ENCODE measurements at places on chromosomes 6 and 20.

DNA sequence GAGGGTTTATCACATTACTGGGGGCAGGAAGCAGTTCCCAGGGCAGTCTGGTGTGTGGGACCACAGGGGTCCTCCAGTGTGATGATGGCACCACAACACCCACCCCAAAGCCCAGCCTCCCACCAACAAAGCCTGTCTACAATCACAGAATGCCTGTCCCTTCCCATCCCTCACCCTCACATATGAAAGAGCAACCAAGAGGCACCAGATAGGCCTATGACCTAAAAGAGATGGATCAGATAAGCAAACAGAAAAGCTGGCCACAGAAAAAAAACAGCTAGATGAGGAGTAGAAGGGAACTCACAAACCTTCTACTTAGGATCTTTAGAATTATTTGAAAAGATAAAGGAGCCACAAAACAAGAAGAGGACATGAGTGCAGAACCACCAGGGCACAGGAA lies 54.3 kb downstream of the SERAC1 start:
- DNase-seq: no peak

- DNase-seq: peak; percentile 36
Measured at GRCh38 chr6:111925296-111925695, 52.0 kb upstream of the FYN start.

DNA sequence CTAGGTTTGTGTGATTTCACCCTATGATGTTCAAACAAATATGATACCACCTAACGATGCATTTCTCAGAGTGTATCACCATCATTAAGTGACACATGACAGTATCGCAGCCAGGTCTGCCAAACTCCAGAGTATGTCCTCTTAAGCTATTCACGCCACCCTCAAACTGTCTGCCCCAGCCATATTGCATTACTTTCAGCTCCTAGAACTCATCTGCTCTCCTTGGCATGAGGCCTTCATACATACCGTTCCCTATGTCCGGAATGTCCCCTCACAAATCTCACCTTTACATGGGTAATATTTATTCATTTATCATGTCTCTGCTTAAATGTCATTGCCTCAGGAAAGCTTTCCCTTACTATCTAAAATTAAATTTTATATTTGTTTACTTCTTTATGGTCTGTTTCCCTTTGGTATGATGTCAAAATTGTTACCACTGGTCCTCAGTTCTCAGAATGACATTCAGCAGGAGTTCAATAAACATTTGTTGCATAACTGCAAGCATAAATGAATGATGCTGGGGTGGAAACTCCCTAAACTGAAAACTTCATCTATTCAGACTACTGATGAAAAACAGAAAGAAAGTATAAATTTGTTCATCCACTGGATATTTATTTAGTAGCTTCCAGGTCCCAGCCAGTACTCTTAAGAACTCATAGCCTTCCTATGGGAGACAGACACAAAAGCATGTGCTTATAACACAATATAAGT lies 3.2 kb downstream of the SESN1 start:
- no peak for DNase-seq

GRCh38 chr20:58017231-58017969 lies 211.1 kb downstream of the ANKRD60 start:
- DNase-seq: no peak

DNA sequence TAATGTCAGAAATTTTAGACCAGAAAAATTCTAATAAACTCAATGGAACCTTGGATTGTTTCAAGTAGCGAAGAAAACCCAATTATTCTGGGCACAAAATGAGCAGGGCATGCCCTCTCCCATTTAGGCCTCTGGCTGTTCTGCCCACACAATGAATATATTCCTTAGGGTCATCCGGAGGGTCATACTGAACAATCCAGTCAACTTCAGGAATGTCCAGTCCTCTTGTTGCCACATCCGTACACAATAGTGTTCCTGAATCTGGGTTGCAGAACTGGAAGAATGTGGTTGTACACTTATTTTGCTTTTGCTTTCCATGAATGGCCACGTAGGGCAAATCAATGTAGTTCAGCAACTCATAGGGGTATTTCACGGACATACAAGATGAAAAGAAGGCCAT lies 23.4 kb upstream of the RNF144B start:
- DNase-seq: no peak

- no peak for DNase-seq
Measured at GRCh38 chr20:40189621-40190020, 499.4 kb downstream of the MAFB start.

DNA sequence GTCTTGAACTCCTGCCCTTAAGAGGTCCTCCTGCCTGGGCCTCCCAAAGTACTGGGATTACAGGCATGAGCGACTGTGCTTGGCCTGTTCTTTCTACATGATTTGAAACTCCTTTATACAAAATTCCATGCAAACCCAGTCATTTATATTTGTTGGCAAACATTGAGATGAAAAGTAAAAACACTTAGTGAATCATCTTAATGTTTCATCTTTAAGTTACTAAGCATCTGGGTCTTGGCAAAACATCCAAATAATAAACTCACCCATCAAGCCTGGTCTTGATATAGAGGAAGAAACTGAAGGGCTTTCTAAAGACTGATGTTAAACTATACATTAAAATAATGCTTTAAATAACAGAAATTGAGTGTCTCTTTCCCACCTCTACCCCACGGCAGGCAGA lies 95.1 kb downstream of the FUT9 start:
- DNase-seq: no peak

DNA sequence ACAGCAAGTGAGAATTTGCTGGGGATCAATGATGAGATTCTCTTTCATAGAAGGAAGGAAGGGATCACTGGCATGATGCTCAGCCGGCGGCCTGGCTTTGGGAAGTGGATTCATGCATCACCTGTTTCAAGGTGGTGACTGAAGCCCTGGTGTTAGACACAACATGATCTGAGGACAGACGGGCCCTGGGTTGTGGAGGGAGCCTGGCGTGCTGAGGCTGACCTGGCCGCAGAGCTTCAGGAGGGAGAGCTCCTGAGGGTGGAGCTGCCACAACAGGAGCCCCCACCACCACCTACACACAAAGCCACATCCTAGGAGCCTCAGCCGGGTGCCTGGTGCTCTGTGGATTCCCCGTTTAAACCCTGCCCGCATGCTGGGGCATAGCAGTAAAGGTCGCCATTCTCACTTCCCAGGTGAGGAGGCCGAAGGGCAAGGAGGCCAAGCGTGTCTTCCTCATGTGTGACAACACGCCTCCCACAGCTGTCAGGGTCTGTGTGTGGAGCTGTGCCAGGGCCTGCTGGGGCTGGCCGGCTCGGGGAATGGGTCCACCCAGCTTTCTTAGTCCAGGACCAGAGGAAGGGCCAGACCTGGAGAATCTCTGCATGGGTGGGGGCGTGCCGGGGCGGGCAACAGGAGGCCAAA lies 107.0 kb downstream of the ERMARD start:
- no peak for DNase-seq

DNA sequence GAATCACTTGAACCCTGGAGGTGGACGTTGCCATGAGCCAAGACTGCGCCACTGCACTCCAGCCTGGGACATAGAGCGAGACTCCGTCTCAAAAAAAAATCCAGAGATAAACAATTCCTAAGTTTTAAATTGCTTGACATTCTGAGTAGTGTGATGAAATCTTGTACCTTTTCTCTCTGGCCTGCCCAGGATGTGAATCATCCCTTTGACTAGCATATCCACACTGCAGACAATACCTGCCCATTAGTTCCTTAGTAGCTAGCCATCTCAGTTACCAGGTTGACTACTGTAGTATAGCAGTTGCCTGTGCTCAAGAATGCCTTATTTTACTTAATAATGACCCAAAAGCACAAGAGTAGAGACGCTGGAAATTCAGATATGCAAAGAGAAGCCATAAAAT lies 2.8 kb downstream of the ZFP57 start:
- DNase-seq: no peak

GRCh38 chr20:38997622-38998021 lies 35.5 kb downstream of the DHX35 start:
- peak; percentile 83 for DNase-seq

DNA sequence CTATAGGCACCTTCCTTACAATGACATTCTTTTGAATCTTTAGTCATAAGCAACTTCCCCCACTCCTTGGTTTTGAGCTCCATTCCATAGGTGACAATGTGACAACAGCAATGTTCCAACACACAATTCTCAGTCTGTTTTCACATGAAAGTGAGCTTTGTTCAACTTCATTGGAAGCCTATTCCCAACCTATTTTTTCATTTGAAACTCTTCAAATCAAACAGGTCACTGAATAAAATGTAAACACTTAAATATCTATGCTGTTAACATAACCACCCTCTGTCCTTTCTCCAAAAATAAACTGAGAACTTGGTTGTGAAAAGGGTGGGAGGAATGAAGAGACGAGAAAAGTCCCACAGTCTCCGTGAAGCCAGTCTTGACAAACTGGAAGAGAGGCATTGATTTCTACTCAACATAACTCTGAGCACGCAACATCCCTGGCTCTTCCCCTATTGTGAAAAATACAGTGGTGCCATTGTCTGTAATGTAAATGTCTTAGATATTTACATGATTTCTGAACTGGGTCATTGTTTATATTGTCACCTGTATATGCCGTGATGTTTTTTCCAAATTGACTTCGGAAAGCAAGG lies 343.1 kb downstream of the TFAP2A start:
- DNase-seq: no peak

- no peak for DNase-seq
Measured at GRCh38 chr20:1673424-1673823, 15.8 kb upstream of the SIRPG start.

DNA sequence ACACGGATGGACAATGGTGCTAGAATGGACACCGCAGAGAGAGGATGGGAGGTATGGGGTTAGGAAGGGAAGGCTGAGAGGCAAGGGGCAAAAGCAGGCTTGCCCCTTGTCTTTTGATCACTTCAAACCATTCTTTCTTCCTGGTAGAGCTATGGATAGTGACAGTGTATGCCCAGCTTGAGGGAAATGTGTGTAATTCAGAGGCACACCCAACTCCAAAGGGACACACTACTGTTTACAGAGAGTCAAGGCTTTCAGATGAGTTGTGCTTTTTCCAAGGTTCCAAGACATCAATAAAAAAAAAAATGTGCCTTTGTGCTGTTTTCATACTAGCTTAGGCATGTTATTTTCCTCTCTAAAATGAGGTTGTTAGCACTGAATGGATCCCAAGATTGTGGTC lies 185.0 kb downstream of the MCHR2 start:
- DNase-seq: no peak

- DNase-seq: no peak
Measured at GRCh38 chr6:34804543-34804942, 12.7 kb downstream of the BLTP3A start.

DNA sequence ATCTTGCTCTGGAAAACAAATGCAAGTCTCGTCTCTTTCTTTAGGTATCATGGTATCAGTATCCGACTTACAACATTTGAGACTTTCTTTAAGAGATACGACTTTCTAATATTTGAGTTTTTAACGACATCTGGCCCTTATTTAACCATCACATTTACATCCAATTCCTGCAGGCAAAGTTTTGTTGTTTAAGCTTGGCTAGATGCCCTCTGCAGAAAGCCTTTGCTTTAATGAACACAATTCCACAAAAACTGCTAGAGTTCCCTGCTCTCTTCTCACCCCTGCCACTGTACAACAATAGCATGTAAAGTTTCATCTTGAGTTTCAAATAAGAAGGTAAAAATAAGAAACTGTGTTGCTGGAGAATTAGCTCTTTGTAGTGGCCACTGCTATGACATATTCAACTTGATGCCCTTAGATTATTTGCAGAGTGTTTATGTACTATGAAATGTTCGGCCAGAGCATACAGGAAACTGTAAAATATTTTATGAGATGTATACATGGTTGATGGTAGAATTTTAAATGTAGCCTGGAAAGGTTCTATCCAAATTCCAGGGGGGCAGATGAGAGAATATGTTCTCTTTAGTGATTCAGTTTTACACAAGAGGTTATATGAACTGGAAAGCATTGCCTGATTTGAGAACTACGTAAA lies 438.6 kb downstream of the CDC5L start:
- no peak for DNase-seq
